ENCODE measurements at places on chromosomes 4 and X.

DNA sequence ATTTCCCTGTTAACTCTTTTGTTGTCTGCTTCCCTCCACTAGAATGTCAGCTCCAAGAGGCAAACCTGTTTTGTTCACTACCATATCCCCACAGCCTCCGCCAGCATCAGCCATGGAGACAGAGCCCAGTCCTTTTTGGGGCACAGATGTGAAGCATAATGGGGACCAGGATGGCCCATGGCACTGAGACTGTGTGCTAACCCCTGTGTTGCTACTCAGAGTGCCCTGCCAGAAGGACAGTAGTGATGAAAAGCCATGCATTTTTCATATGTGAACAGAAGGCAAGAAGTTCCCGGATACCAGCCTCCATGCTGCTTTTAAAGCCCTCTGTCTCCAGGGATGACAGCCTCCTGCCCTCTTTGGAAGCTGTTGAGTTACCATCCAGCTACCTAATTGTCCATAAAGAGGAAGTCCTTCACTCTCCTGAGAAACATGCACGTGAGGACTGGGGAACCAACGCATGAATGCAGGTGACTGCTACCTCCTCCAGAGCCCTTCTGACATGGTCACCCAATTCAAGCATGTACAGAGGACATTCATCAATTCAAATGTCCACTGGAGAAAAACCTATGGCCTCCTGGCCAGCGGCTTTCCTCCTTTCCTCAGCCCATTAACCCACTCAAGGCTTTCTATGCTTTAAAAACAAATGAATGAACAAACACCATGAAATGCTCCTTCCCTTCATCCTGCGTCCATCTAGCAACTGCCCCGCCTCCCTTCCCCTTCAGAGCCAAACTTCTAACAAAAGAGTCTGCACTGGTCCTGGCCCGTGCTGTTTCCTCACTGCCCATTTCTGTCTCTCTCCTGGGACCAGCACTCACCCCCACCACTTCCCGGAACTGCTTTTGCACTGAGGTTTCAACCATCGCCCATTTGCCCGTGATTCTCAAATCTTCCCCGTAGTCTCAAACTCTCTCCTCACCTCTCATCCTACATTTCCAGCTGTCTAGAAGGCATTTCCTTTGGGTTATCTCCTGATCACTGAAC, 18.0 kb downstream of the PNMA6F start:
- no peak for DNase-seq

GRCh38 chr4:98383431-98384106, 122.4 kb downstream of the RAP1GDS1 start:
- DNase-seq, result no peak

- DNase-seq, result no peak
These were observed 17.5 kb upstream of the RASL11B start for GRCh38 chr4:52844596-52844995.

- DNase-seq, result no peak
These were observed 1.4 kb upstream of the CT47C1 start for GRCh38 chrX:119071381-119071780.

GRCh38 chr4:139163806-139164206, 13.2 kb downstream of the ELF2 start:
- DNase-seq, result no peak

DNA sequence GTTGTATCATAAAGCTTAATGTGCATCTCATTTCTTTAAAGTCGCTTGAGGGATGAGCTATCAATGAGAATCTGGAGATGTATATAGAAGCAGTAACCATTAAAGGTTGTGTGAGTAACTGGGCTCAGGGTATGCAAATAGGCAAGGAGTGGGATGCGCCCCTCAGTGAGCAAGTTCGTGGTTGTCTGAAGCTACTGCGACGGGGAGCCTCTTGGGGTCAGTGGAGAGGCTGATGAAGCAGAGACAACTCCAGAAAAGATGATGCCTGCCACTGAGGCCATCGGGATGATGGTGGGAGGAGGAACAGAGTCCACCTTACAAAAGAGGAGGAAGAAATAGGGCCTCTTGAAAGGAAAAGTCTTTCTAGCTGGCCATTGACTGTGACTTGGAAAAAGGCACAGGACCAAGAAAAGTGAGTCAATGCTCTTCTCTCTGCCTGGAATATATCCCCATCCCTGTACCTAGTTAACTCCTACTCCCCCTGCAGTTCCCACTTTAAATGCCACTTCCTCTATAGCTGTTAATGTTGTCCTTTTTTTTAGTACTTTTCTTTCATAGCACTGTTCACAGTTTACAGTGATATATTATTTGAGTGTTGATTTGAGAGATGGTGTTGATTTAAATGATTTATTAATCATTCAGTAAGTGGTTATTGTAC, 51.4 kb upstream of the LSM6 start:
- no peak for DNase-seq
